HFFc6 (cell line): ENCODE measurements at places on chromosomes 13 and 19. TPM values are rescaled to one million over a fixed set of nuclear protein-coding genes. Genes with fewer than 3 reads are reported as not detected.

The CYP2S1 gene
- total RNA-seq = 0.65 to 1.8 TPM (median 0.88 TPM) in 3 replicates

The GRAMD1A gene
- total RNA-seq = 48.1 to 49.8 TPM (median 48.5 TPM) in 3 replicates

DNA sequence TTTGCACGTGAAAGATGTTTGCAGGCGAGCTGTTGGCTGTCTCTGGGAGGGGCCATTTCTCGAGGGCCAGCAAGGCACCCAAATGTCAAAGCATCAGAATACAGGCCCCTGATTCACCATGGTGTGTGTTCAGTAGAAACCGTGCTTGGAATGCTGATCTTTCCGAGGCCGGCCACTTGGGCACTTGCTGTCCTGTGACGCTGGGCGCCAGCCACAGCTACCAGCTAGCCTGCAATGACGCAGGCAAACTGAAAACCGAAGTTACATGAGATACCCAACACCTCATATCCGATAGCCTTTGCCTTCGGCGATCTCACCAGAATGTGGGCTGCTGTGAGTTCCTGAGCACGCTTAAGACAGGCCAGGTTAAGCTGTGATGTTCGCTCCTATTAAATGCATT, 12.0 kb downstream of the THOP1 start:
- H3K27ac ChIP-seq = no peak overlapping the region
- no peak overlapping the region for H3K4me3 ChIP-seq
- no peak for DNase-seq
- peaks cover 14% of the 10 kb centered on the region; the same call in 1 of the 2 replicates for H3K36me3 ChIP-seq
- peaks cover 2% of the 10 kb centered on the region; the same call in 1 of the 2 replicates for H3K27me3 ChIP-seq
- H3K4me1 ChIP-seq = no peaks in the 10 kb centered on the region

- no peak overlapping the region for H3K27ac ChIP-seq
- no peak overlapping the region for H3K4me3 ChIP-seq
- peaks cover 11% of the 10 kb centered on the region; the same call in 1 of the 2 replicates for H3K4me1 ChIP-seq
- no peaks in the 10 kb centered on the region; the same call in 1 of the 2 replicates for H3K36me3 ChIP-seq
- no peaks in the 10 kb centered on the region; the same call in 1 of the 2 replicates for H3K27me3 ChIP-seq
Observed at GRCh38 chr13:23632741-23633140, 62.5 kb downstream of the TNFRSF19 start.
